ENCODE measurements at places on chromosomes 3 and 15.

DNA sequence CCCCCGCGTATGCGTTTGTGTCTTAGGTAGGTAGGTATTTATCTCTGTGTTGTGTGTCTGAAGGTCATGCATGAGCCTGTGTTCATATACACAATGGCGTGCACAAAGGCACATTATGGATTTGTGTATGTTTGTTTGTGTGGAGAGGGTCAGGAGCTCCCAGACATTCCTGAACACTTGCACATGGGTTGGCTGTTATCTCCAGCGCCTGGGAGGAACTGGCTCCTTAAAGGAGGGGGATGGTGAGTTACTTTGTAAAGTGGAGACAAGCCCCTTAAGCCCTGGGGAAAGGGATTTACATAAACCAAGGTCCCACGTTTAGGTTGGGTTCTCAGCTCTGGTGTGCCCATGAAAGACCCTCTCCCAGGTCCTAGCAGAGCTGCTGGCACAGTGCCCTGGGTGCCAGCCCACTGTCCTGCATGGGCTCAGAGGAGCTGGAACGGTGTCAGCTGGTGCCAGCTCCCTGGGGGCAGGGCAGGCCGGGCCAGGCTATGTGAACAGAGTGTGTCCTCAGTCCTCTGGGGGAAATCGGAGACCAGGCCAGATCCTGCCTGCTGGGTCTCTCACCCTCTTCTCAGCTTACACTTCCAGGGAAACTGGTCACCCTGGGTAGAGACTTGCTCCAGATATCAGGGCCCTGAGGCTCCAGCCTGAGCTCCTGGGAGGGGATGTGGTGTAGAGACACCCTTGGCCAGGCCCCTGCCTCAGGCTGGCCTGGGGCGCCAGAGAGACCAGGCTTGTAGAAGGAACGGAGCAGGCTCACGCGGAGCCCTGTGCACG lies 25.1 kb downstream of the SNX33 start:
- no peak for DNase-seq

DNA sequence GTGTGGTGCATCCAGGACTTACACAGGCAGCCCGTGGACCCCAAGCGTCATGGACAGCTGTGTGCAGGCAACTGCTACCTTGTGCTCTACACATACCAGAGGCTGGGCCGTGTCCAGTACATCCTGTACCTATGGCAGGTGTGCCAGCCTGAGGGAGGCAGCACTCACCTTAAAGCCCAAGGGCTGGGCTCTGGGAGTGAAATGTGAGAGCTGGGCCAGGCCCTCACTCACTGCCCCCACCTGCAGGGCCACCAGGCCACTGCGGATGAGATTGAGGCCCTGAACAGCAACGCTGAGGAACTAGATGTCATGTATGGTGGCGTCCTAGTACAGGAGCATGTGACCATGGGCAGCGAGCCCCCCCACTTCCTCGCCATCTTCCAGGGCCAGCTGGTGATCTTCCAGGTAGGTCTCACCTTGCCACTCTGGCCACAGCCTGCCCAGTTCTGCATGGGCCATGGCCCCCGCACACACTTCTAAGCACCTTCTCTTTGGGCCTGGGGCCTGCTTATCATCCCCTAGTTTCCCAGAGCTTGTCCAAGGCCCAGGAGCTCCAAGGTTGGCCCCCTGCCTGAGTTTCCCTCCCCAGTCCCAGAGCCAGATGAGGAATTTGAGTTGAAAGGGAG lies 11.0 kb downstream of the VILL start:
- DNase-seq = no peak

GRCh38 chr3:19547665-19548464 lies 386.2 kb downstream of the EFHB start:
- no peak for DNase-seq

- no peak for DNase-seq
Observed at GRCh38 chr15:71649894-71650293, 160.5 kb upstream of the NR2E3 start.

DNA sequence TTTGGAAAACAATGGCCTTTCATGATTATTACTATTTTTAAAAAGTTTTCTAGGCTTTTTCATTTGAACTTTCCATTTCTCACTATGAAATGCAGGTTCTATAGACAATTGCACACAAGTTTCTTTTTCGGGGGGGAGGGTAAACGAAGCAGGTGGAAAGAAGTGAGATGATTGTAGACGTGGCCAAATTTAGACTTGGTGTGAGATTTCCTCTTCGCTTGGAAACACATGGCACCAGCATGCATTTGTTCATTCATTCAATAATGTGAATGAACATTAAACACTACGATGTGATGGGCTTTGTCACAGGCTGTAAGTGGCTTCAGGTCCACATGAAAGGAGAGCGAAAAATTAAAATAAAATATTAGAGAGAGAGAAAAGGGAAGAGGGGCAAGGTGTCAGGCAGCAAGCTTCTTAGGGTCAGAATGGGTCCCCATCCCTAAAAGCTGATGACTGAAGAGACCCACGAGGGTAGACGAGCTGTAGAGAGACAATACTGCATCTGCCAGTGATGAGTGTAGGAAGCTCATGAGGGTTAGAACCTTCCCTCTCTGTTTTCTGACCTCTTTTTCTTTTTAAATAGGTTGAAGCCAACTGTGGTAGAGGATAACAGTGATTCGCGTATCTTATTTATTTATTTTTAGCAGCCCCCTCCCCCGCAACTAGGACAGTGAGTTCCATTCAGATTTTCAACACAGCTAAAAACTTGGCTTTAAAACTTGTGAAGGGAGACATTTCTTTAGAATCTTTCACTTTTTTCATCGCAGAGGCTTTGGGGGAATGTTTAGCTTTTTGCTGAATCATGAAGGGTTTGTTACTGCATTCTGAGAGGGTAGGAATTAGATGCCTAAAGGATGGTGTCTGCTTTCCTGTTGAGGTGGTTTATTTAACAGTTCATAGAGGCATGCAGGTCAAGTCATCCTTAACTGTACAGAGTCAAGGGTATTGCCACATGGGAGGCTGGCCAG lies 36.2 kb downstream of the GAP43 start:
- DNase-seq = no peak

Measured in activated effector memory CD4-positive, alpha-beta T cell treated with Interleukin-2 at 50 U/mL for 16 hours (primary cell).